ENCODE measurements at places on chromosomes 6 and 20.

- DNase-seq: no peak
Observed at GRCh38 chr20:51423290-51423667, 119.2 kb downstream of the NFATC2 start.

DNA sequence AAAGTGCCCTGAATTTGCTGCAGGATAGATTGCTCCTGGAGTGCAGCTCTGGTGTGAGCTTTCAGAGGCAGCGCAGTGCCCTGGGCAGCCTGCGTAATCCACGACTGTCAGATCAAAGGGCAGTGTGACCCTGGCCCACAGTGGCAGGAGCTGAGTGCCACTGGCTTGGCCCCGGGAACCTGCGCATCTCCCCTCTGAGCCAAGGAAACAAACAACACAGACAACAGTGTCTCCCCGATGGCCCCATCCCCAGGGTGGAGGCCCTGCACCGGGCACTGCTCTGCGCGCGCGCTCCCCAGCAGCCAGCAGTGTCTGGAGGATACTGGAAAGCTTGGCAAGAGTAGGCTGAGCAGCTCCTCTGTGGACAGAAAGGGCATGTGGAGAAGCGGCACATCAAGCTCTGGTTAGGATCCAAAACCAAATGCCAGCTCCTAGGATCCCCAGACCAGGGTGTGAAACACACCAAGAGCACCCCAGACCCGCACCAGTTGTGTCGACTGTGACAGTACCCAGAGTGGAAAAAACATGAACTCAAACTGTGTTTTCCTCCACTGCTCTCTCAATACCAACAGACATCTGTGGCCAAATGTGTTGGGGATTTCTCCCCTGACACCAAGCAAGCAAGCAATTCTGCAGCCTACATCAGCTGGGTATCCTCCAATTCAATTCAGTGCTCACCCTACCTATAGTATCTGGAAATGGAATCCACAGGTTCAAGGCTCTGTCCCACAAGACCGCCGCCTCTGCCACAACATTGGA lies 26.7 kb downstream of the RBCK1 start:
- DNase-seq: no peak

DNA sequence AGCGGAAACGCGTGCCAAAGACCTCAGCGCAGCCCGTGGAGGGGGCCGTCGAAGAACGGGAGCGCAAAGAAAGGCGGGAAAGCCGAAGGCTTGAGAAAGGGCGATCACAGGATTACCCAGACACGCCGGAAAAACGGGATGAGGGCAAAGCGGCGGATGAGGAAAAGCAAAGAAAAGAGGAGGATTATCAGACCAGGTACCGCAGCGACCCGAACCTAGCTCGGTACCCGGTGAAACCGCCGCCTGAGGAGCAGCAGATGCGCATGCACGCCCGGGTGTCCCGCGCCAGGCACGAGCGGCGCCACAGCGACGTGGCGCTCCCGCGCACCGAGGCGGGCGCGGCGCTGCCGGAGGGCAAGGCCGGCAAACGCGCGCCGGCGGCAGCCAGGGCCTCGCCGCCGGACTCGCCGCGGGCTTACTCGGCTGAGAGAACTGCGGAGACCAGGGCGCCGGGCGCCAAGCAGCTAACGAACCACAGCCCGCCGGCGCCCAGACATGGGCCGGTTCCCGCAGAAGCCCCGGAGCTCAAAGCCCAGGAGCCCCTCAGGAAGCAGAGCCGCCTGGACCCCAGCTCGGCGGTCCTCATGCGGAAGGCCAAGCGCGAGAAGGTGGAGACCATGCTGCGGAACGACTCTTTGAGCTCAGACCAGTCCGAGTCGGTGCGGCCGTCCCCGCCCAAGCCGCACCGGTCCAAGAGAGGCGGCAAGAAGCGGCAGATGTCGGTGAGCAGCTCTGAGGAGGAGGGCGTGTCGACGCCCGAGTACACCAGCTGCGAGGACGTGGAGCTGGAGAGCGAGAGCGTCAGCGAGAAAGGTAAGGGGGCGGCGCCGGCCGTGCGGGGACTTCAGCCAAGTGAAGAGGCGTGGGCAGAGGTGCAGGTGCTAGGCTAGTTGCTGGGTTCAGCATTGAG lies 296.2 kb downstream of the RIMS1 start:
- DNase-seq: no peak

GRCh38 chr6:753486-753885 lies 60.5 kb upstream of the EXOC2 start:
- no peak for DNase-seq

- DNase-seq: no peak
Observed at GRCh38 chr6:73258721-73259120, 4.3 kb downstream of the KHDC1 start.

DNA sequence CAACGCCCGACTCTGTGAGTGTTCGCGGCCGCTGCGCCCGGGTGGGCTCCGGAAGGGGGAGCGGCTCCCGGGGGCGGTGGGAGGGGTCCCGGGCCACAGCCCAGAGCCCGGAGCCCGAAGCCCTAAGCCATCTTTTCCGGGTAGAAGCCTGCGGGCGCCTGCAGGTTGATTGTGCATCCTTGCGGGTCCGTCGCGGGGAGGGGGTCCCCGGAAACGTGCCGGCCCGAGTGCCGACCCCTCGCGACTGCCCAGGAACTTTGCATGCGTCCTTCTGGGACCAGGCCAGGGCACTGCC lies 413 bp downstream of the PTPRA start:
- DNase-seq: no peak

DNA sequence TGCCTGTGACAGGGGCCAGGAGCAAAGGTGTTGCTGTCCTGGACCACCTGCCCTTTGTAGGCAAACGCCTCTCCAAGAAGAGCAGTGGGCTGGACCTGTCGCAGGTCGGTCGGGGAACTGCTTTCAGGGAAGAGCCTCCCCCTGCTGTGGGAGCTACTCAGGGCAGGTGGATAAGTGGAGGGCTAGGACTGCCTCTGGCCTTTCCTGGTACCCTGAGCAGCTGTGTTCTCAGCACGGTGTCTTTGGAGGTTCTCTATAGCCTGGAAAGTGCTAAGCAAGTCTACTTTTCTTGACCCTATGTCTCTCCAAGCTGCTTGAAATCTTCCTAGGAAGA lies 35.0 kb downstream of the BPIFB1 start:
- no peak for DNase-seq

DNA sequence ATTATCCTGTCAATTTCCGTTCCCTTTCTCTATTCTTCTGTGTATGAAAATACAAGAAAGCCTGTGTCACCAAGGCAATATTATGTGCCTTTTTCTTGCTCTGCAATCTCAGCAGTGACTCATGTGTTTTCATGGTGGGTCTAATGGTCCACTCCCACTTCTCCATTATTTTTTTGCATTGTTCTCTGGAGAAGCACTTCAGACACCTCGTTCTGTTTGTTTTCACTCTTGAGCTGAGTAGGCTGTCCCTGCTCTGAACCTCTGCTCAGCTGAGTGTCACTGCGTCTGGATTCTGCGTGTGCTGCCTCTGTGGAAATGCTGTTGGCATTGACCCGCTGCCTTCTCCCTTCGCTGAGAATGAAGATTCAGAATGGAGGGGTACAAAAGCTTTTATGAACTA lies 230.6 kb downstream of the TMEM242 start:
- no peak for DNase-seq

DNA sequence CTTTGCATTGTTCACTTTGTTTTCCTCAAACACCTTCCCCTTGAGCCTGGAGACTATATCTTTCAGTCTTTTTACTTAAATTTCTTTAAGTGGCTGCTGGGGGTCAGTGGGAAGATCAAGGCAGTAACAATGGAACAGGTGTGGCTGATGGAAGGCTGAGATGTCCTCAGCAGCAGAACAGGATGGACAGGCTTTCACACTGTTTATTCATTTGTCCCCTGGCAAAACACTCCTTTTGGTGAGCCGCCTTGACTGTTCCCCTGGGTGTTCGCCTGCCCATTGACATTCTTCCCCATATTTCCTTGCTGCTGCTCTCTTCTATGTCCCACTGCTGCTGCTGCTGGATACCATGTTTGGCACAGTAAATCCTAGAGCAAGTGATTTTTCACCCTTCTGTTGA lies 38.1 kb downstream of the RNF144B start:
- DNase-seq: no peak

- no peak for DNase-seq
Observed at GRCh38 chr20:61719691-61720347, 345.9 kb downstream of the TAF4 start.

- no peak for DNase-seq
Observed at GRCh38 chr20:57716901-57717300, 7.1 kb upstream of the PMEPA1 start.

DNA sequence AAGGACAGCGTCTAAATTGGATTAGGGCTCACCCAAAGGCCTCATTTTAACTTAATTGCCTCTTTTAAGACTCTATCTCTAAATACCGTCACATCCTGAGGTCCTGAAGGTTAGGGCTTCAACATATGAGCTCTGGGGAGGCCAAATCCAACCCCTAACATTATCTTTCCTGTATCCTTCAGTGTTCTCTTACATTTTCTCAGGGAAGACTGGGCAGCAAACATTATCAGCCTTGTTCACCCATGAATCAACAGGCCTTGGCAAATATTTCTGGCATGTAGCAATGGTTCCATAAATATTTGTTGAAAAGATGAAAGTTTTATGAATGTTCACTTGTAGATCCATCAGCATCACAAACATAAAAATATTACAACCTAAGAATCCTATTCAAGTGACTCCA lies 24.6 kb upstream of the FOXF2 start:
- no peak for DNase-seq

GRCh38 chr6:119204719-119205118 lies 126.3 kb upstream of the FAM184A start:
- no peak for DNase-seq

- no peak for DNase-seq
Observed at GRCh38 chr6:112349636-112349934, 2.5 kb downstream of the RFPL4B start.

DNA sequence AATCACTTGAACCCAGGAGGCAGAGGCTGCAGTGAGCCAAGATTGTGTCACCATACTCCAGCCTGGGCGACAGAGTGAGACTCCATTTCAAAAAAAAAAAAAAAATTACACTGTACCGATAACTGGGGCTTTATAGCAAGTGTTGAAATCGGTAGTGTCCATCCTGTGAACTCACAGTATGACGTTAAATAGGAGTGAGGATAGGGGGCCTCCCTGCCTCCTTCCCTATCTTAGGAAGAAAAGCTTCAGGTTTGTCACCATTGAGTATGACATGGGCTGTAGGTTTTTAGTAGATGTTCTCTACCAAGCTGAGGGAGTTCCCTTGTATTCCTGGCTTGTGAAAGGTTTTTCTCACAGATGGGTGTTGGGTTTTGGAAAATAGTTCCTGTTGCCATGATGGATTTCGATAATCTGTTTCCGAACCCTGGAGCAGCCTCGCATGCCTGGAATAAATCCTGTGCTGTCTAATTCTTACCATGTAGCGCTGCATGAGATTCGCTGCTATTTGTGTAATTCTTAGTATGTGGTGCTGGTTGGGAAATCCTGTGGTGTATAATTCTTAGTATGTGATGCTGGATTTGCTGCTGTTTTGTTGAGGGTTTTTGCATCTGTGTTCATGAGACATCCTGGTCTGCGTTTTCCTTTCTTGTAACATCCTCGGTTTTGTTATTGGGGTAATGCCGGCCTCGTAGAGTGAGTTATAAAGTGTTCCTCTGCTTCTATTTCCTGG lies 23.6 kb downstream of the NTSR1 start:
- DNase-seq: no peak

- DNase-seq: no peak
Observed at GRCh38 chr6:24666097-24666640, 530 bp downstream of the TDP2 start.

- no peak for DNase-seq
Observed at GRCh38 chr6:25217302-25217701, 61.9 kb upstream of the CARMIL1 start.

DNA sequence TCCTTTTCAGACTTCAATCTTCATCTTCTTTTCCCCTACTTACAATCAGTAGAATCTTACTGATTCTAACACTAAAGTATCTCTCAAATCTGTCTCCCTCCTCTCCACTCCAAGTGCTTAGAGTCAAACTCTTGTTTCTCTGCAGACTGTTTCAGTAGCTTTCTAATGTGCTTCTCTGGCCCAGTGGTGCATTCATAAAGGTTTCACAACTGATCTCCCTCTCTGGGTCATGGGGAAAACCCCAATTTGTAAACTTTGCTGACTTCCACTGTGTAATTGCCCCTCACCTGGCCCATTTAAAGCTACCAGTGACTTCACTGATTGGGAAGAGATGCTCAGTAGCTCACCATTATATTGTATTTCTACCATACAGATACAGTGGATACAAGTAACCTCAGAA lies 183.6 kb downstream of the FAXC start:
- no peak for DNase-seq

GRCh38 chr20:21017528-21018085 lies 88.6 kb downstream of the LINC00237 start:
- no peak for DNase-seq

DNA sequence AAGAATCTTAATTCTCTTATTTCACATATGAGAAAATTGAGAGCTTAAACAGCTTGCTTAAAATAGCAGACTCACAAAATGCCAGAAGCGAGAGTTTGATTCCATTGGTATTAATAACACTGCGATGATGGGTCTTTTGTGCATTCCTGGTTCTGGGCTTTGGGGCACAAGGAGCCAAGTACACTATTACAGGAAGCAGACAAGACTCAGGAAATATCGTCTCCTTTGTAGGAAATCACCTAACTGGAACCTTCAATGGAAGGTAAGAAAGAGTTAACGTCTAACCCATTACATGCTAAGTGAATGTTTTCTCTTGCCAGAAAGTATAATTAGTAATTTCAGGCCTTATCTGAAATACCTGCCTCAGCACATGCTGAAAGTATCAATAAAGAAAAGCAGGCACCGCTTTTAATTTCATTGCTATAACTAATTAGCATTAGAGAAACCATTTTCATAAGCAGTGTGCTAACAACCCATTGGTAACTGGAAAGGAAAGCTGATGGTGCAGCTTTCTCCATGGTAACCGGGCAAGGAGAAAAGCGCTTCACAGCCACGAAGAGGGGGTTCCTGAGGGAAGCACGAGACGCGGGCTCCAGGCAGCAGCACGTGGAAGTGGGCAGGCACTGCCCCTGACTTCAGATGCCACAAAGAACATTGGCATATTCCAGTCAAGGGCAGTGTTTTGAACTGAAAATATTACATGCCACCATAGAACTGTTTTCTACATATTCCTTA lies 206.7 kb upstream of the AGPAT4 start:
- DNase-seq: no peak

DNA sequence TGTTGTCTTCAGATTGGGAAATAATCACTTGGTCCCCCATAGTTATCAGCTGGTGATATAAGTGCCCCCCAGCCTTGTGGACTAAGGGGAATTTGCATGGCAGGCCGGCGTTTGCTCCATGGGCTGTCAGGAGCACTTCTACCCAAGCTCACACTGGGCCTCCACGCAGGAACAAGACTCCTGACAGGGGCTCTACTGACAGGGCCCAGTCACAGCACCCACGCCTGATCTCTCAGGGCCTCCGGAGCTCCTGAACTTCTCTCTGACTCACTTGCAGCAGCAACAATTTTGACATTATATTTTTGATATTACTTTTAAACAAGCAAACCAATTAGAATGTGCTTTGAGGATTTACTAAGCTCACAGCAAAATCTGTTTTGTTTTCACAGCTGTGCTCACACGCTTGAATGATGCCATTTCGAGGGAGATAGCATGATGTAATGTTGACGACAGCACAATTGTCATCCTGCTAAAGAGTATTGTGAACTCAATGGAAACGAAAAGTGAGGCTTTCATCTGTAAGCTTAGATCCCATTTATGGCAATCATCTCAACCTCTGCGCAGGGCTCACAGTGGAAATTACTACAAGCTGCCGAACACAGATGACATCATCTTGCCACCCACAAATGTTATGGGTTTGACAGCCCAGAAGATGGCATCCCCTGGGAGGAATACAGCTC lies 28.7 kb upstream of the TXNDC5 start:
- no peak for DNase-seq

GRCh38 chr6:75893058-75893775 lies 144.2 kb downstream of the MYO6 start:
- DNase-seq: no peak

- DNase-seq: no peak
Observed at GRCh38 chr6:117985916-117986315, 78.9 kb downstream of the SLC35F1 start.

Data from esophagus squamous epithelium (tissue), 5 donors.